ENCODE measurements at places on chromosomes 4 and X.

DNA sequence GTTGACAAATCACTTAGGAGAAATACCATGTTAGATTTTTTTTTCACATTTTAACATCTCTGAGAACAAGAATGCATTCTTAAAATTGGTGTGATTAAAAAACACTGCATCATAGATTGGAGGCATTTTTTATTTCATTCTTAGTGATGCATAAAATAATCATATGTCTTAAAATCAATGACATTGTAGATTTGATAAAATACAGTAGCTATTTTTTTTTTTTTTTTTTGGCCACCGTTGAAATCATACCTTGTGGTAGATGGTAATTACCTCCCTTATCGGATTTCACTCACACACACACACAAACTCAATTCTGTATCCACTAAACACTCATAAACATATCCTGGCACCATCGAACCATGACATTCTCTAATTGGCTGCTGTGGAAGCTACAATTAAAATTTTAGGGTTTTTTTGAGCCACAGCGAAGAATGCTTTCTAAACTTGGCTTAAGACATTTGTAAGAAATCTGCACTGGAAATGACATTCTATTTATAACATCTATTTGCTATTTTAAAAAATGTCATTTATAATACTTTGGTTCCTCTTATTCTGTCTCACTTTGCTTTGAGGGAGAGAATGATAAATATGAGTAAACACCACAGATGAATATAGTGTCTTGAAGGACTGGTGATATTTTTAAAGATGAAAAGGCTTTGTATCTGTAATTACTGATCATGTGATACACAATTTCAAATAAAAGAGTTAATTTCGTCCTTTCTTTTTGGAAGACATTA, 60.1 kb downstream of the CCSER1 start:
- DNase-seq = no peak

DNA sequence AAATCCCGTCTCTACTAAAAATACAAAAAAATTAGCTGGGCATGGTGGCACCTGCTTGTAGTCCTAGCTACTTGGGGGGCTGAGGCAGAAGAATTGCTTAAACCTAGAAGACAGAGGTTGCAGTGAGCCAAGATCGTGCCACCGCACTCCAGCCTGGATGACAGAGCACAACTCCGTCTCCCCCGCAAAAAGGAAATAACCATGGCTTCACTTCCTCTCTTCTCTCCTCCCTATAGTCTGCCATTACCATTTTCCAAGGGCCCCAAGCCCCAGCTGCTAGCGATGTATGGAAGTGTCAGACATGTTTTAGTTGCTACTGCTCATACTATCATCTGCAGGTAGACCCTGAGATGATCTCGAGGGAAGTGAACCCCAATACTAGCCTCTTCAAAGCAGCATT, 177.3 kb upstream of the FAM9B start:
- no peak for DNase-seq

DNA sequence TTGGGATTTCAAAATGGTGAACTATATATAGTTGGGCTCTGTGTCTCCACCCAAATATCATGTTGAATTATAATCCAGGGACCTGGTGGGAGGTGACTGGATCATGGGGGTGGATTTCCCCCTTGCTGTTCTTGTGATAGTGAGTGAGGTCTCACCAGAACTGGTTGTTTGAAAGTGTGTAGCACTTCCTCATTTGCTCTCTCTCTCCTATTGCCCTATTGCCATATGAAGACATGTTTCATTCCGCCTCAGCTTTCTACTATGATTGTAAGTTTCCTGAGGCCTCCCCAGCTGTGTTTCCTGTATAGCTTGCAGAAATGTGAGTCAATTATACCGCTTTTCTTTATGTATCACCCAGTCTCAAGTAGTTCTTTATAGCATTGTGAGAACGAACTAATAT, 545.6 kb downstream of the TRAM1L1 start:
- DNase-seq = no peak

DNA sequence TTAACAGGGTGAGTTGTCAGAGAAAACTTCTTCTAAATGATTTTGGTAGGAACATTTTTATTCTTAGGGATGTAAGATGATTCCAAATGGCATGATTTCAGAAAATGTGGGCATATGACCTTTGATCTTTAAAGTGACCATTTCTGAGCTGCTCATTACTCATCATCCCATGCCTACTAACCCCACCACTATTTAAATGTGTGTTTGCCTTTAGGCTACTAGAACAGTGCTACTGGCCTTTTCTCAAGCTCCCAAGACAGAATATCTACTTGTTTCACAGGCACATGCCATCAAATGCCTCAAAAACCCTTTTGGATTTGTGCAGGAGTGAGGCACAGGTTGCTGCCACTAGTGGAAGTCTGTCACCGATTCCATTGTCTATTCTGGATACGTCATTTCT, 428.2 kb downstream of the ADAM29 start:
- DNase-seq = no peak

Data from activated gamma-delta T cell (primary cell).